Neural crest cell (in vitro differentiated cells): ENCODE measurements at places on chromosomes 2 and 18. TPM values are rescaled to one million over a fixed set of nuclear protein-coding genes. Genes with fewer than 3 reads are reported as not detected.

- peaks cover 10% of the 10 kb centered on the region for H3K4me1 ChIP-seq
- DNase-seq: no peak
- H3K27ac ChIP-seq: no peak overlapping the region
Measured at GRCh38 chr2:48268671-48269070, 261.3 kb upstream of the STON1 start.

DYNAP gene
- not detected in 2 replicates for total RNA-seq

GRCh38 chr2:73839653-73840411 lies 11.1 kb downstream of the STAMBP start:
- no peaks in the 10 kb centered on the region for H3K27me3 ChIP-seq
- H3K36me3 ChIP-seq: no peaks in the 10 kb centered on the region
- no peak overlapping the region for H3K27ac ChIP-seq
- no peak overlapping the region for H3K4me3 ChIP-seq
- DNase-seq: no peak
- H3K4me1 ChIP-seq: peaks cover 14% of the 10 kb centered on the region

DNA sequence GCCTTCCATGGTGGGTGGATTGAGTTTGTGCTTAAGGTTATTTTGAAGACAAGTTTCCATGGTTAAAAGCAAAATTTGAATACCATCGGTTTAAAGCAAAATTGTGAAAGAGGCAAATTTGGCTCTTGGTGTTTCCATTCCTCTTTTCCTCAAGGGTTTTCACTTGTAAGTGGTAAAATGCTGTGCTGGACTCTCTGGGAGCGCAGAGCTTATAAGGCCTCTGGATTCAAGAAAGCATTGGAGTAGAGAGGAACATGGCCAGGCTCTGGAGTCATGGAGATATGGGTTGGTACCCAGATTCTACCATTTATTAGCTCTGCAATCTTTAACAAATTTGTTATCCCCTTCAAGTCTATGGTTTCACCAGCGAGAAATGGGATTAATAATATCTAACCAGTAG lies 17.5 kb downstream of the KCNE4 start:
- DNase-seq: no peak
- H3K4me1 ChIP-seq: no peaks in the 10 kb centered on the region
- no peaks in the 10 kb centered on the region for H3K36me3 ChIP-seq
- no peak overlapping the region for H3K4me3 ChIP-seq

DNA sequence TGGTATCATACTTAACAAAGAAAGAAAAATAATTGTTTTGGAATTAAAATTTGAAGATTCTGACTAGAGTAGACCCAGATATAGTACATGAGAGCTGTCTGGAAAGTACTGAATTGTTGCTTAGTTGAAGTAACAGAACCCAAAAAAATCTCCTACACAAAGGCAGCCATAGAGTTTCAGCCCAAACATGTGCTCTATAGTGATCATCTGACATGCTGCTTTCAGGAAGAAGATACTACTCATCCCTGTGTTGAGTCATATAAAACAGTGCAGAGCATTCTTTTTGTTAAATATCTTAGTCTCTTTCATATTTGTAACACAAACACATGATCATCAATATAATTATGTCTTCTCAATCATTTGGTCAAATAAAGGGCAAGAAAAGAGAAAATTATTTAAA lies 84.8 kb upstream of the PTPRM start:
- H3K4me1 ChIP-seq: peaks cover 8% of the 10 kb centered on the region
- no peak for DNase-seq
- no peak overlapping the region for H3K27ac ChIP-seq
- H3K36me3 ChIP-seq: no peaks in the 10 kb centered on the region
- H3K4me3 ChIP-seq: no peak overlapping the region
- no peaks in the 10 kb centered on the region for H3K27me3 ChIP-seq

PLA2R1 gene
- 0.09 and 0.18 TPM in 2 replicates for total RNA-seq

DNA sequence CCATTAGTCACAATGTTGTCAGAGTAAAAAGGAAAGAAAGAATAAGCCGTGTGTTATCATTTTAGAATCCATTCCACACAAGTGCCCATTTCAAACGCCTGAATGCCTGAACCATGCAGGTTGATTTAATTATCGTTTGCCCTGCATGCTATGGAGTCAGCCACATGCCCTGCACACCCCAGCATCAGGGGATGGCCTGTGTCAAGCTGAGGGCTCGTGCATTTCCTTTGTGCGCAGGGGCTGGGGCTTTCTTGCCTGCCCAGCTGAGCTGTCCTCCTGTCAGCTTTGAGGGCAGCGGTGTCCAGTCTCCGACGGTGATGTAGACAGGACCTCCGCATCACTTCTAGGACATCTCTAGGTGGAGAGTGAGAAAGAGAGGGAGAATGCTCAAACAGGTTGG lies 200.4 kb downstream of the TSN start:
- H3K27me3 ChIP-seq: no peaks in the 10 kb centered on the region
- no peak overlapping the region for H3K4me3 ChIP-seq
- peaks cover 11% of the 10 kb centered on the region for H3K4me1 ChIP-seq
- DNase-seq: no peak
